Lower leg skin (tissue), 4 donors: ENCODE measurements at places on chromosomes 11 and 22.

DNA sequence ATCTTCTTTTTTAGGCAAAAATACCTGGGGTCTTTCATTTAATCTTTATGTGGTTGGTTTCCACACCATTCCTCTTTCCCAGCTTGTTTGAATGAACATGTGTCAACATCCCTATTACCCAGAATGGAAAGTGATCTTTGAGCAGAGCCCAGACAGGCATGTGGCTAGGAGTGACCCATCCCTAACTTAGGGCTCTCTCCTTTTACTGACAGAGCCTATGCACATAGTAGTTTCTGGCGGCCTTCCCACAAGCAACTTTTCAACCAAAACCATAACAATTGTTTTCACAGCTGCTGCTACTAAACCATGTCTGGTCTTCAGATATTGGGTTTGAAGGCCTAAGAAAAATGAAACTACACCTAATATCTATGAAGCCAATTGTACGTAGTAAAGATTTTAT is 107.5 kb downstream of the TENM4 start:
- no peak for DNase-seq

DNA sequence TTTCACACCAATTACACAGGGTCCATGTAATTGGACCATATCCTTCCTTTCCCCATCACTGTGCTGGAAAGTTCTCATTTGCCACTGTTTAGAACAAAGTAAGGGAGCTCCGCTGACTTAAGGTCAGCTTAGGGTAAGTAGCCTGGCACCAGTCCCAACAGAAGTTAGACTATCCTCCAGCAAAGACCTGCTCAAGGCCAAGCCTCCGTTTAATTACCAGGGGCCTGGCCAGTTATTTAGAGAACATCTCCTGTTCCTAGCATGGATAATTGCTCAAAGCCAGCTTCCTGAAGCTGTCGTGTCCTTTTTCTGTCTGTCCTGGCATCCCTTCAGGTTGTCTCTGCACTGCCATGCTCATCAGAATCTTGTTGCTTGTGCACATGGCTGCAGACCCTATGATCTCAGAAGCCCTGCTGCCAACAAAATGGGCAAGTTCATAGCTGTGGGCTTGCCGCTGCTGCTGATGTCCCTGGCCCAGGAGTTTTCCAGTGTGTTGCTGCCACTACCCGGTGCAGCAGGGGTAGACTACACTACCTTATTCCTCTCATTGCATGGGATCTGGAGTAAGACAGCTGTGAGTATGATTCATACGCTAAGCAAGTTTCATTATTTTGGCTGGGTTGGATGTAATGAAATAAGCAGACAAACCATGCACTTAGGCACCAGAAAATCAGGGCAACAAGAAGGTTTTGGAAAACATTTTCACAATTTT is 8.1 kb downstream of the OR8A1 start:
- DNase-seq = no peak

- no peak for DNase-seq
These were observed 592.5 kb upstream of the B3GAT1 start for GRCh38 chr11:135004495-135004894.

- no peak for DNase-seq
These were observed 20.8 kb downstream of the TIMP3 start for GRCh38 chr22:32822179-32822877.

DNA sequence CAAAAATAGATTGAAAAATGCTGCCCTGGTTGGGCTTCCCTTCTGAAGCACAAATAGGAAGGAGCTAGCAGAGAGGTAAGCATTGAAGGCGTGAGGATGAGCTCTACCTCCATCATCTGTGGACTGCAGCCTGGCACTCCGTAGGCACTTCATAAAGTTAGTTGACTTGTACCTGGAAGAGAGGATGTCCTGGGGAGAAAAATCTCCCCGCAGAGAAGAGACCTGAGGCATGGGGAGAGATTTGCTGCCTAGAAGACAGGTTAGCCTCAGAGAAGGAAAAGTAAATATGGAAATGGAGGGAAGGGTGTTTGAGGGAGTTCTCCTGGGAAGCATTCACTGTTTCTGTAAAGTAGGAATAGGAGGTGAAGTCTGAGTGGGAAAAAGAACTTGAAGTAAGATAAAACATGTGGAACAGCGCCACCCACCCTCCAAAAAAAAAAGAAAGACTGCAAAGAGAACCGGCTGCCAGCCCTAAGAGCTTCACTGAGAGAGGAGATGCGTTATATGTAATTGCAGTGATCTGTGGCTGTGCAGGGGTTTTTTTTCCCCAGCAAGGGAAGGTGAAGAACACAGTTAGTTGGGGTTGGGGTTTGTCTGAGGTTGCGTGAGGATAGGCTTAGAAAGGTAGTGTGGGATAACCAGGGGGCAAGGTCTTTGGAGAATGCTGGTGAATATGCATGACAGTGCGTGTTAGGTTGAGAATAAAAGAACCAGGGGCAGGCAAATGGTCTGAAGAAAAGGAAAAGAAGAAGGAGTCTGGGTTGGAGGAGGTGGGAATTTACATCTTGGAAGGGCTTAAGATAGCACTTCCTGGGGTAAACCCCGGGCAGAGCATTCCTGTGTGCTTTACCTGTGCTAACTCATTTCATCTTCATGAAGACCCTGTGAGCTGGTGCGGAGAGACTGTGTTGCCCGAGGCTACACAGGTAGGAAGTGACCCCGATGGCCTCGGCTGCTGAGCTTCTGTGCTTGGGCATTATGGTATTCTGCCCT is 16.0 kb downstream of the TNRC6B start:
- DNase-seq = no peak

DNA sequence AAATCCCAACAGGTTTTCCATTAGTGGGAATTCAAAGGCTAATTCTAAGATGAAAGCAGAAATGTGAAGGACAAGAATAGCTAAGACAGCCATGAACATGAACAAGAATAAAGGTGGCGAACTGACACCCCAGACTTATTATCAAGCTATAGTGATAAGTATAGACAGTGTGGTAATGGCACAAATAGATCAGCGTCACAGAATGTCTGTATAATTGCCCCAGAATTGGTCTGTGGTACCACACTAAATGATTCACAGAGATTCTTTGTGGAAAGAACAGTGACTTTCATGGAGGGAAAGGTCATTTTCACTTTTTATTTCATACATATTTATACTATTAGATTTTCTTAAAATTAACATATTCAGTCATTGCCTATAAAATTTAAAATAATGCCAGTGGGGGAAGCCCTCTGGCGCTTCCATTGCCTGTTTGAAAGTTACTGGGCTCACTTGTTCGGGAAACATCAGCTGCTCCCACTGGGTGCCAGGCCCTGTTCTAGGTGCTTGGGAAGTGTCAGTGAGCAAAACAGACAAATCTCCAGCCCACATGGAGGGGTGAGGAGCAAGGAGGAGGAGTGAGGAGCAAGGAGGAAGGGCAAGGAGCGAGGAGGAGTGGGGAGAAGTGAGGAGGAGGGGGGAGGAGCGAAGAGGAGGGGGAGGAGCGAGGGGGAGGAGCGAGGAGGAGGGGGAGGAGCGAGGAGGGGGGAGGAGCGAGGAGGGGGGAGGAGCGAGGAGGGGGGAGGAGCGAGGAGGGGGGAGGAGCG is 11.3 kb upstream of the NLRP6 start:
- peak; percentile 86 for DNase-seq

DNA sequence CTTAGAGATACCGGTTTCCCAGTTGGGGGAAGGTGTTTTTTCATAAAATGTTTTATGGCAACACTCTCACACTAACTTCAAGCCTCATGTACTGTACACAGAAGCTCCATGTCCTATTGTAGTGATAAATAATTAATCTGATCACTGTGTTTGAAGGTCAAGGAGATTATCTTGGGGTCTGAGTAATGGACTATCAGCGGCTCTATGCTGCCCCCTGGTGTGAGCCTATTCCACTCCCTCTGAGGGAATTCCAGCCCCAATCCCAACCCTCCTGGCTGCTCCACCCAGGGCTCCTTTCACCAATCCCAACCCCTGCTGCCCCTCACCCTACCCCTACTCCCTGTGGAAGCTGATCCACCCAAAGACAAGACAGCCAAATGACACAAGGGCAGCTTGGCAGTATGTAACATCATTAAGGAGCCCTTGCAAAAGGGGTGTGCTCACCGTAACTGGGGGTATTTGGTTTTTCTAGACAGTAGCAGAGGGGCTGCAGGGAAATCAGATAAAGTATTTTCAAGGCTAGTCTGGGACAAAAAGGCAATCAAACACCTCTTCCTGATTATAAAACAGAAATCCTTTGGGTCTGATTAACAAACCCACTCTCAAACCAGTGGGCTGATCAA is 22.3 kb downstream of the HPS4 start:
- peak; percentile 87 for DNase-seq

DNA sequence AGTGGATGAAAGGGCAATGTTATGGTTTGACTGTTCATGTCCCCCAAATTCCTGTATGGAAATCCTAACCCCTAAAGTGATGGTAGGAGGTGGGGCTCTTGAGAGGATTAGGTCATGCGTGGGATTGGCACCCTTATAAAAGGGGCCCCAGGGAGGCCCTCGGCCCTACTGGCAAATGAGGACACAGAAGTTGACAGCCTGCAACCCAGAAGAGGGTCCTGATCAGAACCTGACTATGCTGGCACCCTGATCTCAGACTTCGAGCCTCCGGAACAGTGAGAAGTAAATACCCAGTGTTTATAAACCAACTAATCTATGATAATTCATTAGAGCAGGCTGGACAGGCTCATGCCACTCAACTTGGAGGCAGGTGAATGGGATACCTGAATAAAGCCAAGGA is 8.7 kb downstream of the IFITM10 start:
- no peak for DNase-seq

DNA sequence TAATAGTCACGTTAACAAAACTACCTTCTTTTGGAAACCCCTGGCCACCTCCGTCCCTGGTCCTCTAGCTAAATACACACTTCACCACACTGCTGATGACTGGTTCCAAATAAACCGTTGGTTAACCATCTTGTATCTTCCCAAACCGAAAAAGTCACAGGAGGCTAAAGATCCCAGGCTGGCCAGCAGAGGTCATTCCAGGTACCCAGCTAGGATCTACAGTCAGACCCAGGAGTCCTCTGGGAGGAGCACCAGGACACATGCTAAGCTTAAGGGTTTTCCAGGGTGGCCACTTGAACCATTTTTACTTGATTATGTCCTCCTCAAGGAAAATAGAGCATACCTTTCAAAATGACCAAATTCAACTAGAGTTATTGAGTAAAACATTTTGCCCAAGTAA is 103.2 kb downstream of the ETS1 start:
- no peak for DNase-seq

GRCh38 chr22:38482662-38483308 is 14.9 kb downstream of the KDELR3 start:
- no peak for DNase-seq

GRCh38 chr11:62400760-62401159 is 18.1 kb upstream of the SCGB1A1 start:
- peak; percentile 76 for DNase-seq

DNA sequence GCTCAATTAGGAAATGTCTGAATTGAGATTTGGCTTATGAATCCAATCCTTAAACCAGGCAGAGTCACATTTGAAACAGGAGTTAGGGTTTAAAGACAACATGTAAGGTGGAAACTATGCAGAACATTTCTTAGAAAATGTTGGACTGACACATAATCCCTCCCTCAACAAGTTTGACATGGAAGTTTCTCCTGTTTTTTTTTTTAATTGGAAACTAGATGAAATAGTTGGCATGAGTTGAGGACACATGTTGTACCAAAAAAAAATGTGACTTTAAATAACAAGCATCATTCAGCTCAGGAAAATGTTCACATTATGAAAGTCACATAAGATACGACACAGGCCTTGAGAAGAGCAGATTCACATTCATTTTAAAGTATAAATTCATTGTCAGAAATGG is 154.9 kb upstream of the DDI1 start:
- DNase-seq = no peak

DNA sequence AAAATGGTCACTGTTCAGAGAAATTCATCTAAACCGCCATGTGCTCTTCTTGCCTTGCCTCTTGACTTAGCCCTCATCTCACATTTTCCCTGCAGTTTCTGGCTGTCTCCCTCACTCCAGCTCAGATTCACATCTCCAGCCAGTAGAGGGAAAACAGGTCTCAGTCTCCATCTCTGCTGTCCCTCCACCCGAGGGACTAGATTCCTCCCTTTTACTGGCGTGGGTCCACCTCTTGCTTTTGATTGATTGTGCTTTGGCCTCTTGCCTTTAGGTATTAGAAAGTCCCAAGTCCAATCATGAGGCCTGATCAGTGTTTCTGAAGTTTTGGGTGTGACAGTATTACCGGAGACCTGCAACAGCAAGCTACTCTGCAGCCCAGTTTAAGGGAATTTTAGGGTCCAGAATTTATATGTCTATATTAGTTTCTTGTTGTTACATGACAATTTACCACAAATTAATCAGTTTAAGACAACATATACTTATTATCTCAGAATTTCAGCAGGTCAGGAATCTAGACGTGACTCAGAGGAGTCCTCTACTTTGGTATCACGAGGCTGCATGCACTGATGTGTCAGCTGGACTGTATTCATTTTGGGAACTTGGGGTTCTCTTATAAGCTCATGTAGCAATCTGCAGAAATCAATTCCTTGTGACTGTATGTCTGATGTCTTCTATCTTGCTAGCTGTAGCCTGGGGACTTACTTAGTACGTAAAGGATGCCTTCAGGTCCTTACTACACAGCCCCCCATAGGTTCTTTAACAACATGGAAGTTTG is 805.2 kb upstream of the CCDC90B start:
- DNase-seq = no peak

DNA sequence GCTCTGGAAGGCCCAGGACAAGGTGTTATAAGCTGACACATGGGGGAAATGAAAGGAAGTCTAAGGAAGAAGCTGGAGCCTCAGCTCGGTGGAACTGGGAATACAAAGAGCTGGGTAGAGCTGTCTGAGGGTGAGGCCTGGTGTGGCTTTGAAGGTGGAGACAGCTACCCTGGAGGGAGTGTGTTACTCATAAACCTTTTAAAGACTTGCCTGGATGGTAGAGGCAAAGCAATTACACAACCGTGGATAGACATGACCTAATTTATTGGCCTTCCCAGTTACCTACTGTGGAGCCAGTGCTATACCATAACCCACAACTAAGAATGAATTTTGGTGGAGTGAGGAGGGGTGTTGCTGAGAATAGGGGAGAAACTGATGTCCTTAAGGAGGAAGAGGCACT is 22.6 kb downstream of the EXPH5 start:
- DNase-seq = no peak

DNA sequence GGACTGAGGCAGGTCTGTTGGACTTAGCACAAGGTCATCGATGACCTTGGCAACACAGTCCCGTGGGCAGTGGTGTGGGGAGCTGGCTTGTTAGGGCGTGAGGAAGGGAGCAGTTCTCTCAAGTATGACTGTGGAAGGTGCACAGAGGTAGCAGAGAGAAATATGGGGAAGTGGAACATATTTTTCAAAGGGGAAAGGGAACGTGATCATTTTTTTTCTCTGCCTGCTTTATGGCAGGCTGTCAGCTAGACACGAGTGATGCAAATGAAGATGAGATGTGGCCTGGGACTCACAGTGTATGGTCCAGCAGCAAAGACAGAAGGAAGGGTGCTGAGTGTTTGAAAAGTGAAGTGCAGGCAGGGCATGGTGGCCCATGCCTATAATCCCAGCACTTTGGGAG is 30.6 kb downstream of the ADAMTS8 start:
- DNase-seq = no peak
